ENCODE measurements at places on chromosomes 5 and 9.

DNA sequence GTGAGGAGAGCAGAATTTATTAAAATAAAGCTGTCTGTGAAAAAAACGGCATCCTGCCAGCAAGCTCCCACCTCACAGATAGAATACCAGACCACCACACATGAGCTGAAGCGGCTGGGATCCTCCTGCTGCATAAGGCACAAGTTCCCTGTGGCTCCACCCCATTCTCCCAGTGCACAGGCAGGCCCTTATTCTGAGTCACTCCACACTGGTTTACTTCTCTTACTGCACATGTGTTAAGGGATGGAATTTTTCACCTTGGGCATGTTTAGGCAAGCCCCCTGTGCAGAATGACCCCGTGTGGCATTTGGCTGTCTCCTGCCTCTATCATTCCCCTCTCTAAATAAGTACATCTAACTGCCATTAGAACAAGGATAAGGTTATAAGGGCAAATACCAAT lies 115.0 kb upstream of the ELAVL2 start:
- no peak for DNase-seq

DNA sequence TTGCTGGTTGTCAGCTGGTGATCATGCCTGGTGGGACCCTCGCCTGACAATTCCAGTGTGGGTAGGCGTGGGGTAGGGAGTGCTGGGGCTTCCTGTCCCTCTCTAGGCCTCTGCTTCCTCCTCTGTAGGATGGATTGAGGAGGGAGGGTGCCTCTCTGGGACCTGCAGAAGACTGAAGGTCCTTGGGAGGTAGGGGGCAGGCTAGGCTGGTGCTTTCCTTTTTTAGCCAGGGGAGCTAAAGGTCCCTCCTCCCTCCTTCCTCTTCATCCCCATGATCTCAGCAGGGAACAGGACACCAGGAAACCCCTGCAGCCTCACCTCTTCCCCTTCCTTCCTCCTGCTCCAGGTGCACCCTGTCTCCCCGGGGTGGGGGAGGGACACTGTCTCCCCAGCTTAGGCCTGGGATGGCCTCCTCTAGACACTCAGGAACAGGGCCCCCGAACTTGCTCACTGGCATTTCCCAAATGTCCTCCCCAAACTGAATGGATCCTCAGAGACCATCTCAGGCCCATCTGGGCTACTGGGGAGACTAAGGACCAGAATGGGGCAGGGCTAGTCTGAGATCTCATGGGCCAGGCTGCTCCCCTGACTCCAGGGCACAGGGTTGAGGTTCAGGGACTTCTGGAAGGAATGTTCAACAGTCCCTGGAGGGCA lies 8.4 kb downstream of the SH2D3C start:
- no peak for DNase-seq

DNA sequence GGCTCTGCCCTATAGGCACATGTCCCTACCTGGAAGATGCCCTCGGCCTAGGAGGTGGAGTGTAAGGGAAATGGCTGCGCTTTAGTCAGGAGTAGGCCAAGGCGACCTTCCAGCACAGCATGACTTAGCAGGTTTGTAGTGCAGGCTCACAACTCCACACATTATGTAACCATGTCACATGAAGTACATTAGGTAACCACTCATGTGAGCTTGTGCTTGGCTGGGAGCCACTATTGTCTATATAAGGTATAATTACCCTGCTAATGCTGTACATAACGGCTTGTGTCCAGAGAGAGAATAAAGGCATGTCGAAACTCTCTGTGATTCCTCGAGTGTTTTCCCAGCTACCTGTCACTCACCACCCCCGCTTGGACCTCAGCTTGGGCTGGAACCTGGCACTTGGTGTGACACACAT lies 74.9 kb downstream of the CAMK4 start:
- DNase-seq: no peak

- no peak for DNase-seq
Observed at GRCh38 chr9:130117816-130118632, 54.2 kb upstream of the NCS1 start.

DNA sequence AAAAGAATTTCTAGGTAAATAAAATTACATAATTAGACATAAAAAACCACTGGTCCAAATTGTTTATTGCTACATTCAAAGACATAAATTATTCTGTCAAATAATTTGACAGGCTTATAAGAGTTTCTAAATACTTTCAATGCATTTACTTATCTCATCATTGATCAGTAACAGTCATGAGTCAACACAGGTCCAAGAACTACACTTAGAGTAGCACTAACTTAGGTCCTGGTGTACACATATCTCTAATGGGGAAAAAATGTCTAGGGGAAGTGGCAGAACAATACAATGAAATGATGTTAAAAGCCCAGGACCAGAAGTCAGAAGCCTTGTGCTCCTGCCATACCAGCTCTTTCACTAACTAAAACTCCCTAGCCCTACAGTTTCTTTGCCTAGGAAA lies 96.5 kb upstream of the SLCO6A1 start:
- DNase-seq: no peak

GRCh38 chr5:133681896-133682295 lies 69.6 kb upstream of the FSTL4 start:
- no peak for DNase-seq

- no peak for DNase-seq
Observed at GRCh38 chr5:88251048-88251711, 17.5 kb downstream of the TMEM161B start.

- no peak for DNase-seq
Observed at GRCh38 chr5:56377573-56377972, 144.4 kb upstream of the ANKRD55 start.

GRCh38 chr5:68848091-68848490 lies 245.7 kb upstream of the SLC30A5 start:
- DNase-seq: no peak

DNA sequence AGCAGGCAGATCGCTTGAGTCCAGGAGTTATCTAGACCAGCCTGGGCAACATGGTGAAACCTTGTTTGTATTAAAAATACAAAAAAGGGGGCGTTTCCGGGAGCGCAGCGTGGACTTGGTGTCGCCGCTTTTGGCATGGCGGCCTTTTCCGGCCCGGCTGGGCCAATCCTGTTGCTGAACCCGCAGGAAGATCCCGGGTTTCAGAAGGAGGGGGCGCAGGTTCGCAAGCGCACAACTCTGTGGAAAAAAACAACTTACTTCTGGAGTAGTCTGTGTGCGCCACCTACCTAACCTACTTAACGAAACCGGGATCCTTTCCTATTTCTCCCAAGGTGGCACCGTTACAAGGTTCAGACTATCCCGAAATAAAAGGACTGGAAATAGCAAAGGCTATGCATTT lies 198.6 kb downstream of the MSX2 start:
- no peak for DNase-seq

DNA sequence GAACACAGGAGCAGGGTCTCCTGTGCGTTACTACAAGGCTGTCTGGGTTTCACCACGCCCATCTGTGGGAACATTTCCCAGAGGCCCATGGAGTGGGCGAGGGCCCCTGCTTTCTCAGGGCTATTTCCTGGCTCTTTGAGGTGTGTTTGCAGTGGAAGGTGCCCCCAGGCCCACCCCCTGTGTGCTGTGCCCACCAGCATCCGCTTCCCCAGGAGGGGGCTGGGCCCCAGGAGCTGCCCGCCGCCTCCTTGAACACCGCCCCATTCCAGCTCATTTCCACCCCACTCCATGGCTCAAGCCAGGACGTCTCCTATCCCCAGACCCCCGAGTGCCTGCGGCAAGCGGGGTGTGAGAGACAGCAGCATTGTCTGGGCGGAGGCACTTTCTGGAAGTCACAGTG lies 70.5 kb downstream of the NEK6 start:
- DNase-seq: no peak
